ENCODE measurements at places on chromosomes 2 and 18.

- DNase-seq = no peak
Observed at GRCh38 chr2:232897598-232898408, 27.7 kb downstream of the SNORC start.

DNA sequence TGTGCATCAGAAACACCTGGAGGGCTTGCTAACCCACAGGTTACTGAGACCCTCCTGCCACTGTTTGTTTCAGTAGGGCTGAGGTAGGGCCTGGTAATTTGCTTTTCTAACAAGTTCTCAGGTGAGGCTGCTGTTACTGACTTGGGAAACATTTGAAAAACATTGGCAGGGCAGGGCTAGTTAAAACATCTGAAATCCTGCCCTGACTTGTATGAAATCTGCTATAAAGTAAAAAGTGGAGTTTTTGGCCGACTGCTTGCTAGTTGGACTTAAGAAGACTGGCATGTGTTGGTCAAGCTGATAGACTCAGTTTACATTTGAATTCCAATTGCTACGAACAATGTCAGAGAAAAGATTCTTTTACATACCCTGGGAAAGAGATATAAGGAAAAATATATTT lies 111.6 kb upstream of the DLX2 start:
- DNase-seq = no peak

DNA sequence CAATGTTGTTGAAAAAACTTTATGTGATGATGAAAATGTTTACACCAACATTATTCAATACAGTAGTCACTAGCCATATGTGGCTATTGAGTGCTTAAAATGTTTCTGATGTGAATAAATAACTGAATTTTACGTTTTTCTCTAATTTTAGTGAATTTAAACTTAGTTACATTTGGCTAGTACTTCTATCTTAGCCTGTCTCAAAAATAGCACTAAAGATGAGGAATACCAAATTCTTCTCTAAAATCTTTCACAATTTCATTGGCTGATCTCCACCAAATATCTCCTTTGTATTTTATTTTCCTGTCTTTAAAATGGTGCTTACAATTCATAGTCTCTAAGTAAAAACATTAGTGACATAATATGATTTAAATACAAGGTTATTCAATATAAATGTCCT lies 83.7 kb upstream of the RND3 start:
- no peak for DNase-seq

- no peak for DNase-seq
Observed at GRCh38 chr2:9484533-9484932, 10.2 kb downstream of the IAH1 start.

DNA sequence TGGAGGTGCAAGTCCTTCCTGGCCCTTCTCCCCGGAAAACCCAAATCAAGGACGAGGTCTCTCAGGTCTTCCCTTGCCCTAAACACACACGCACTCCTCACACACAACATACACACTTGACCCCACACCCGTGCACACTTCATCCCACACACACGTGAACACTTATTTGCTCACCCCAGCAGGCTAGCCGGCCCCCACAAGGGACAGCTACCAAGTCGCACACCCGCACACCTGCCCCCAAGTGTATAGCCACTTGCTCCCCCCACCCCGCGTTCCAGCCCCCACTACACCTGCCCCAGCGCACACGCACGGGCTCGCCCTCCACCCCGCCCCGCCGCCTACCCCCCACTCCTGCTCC lies 359 bp downstream of the TGFBRAP1 start:
- no peak for DNase-seq

DNA sequence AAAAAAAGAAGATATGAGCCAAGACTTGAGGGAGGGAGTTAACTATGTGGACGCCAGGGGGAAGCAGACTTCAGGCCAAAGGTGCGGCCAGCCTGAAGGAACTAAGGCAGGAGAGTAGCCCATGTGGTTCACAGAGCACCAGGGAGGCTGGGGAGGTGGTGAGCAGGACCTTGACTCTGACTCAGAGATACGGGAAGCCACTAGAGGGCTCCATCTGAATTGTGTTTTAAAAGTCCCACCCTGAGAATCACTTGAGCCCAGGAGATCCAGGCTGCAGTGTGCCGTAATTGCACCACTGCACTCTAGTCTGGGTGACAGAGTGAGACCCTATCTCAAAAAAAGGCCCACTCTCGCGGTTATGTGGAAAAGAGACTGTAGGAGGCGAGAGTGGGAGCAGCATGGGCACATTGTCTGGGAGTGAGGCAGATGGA lies 12.3 kb downstream of the CEP192 start:
- DNase-seq = no peak

GRCh38 chr2:229748950-229749349 lies 34.6 kb upstream of the DNER start:
- DNase-seq = no peak

GRCh38 chr2:215504547-215504946 lies 68.7 kb upstream of the FN1 start:
- DNase-seq = no peak

GRCh38 chr2:157835425-157835824 lies 40.7 kb downstream of the ACVR1 start:
- no peak for DNase-seq

DNA sequence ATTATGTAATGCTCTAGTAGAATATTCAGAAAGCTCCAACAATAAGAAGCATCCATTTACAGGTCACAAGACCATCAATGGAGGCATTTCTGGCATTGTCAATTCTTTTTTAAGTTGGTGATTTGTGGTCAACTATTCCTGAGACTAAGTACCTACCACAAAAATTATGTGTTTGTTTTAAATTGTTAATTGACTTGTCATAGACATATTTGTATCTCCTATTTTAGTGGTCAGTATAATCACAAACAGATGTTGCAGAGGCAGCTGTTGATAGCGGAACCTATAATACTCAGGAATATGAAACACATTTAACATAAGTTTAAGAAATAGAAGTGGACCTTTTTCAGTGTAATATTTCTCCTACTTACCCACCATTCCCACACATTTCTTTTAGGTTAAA lies 430.1 kb downstream of the CCDC85A start:
- no peak for DNase-seq

- DNase-seq = no peak
Observed at GRCh38 chr2:232324778-232325177, 53.8 kb upstream of the ALPP start.

DNA sequence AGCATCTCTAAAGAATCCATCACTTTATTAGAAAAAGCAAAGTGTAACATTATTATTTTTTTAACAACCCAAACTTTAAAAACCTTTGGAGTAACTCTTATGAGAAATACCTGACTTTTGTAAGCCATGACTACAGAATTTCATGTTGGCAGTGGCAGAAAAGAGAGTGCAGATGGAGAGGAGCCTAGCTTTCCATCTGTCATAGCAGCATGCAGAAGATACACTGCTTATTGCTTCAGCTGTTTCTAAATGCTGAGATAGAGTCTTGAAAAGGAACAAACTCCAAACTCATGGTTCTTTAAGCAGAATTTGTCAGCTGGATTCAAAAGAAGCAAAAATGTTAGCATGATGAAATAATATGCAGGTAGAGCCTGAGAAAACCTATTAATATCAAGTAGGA lies 1130.3 kb downstream of the DPP10 start:
- DNase-seq = no peak

DNA sequence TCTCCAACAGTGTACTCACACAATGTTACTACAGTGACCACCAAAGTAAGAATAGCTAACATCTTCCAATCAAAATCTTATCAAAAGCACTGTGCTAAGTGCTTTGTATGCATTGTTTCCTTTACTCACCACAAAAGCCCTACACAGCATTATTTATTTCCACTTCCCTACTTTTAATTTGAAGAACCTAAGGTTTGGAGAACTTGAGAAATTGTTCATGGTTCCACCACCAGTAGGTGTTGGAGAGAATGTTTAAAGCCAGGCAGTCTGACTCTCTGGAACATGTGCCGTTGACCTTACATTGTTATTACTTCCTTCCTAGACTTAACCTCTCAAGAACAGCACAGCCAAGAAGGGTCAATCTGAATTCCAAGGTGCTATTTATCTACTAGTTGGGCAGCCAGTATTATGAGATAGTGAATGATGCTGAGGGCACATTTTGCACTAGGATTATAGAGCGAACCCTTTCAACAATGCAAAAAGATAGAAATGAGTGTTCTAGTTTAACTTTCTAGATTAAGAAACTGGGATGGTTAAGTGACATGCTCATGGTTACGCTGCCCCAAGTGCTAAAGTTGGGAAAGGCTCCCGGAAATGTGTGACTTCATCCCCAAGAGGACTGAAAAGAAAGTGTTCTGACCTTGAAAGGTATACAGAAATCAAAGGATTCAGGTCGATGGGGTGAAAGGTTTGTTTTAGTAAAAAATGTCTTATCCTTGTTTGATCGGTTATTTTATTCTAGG lies 55.2 kb upstream of the FAM136A start:
- DNase-seq = no peak

GRCh38 chr18:71027531-71027930 lies 738.7 kb downstream of the SOCS6 start:
- DNase-seq = no peak

DNA sequence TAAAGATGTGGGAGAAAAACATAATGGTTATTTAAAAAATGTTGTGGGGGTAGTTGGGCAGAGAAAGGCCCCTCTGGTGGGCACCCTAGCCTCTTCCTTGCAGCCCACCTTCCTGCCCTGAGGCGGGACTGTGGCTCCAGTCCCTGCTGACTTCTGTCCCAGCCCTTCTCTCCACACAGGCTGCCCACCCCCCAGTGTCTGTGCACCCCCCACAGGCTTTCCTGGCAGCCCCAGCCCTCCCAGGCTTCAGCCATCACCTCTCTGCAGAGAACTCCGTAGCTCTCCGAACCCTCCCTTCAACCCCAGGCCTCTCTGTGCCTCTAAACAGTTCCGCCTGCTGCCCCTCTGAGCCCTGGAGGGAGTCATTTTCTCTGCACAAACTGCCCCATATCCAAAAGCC lies 75.4 kb downstream of the DYSF start:
- DNase-seq = no peak

DNA sequence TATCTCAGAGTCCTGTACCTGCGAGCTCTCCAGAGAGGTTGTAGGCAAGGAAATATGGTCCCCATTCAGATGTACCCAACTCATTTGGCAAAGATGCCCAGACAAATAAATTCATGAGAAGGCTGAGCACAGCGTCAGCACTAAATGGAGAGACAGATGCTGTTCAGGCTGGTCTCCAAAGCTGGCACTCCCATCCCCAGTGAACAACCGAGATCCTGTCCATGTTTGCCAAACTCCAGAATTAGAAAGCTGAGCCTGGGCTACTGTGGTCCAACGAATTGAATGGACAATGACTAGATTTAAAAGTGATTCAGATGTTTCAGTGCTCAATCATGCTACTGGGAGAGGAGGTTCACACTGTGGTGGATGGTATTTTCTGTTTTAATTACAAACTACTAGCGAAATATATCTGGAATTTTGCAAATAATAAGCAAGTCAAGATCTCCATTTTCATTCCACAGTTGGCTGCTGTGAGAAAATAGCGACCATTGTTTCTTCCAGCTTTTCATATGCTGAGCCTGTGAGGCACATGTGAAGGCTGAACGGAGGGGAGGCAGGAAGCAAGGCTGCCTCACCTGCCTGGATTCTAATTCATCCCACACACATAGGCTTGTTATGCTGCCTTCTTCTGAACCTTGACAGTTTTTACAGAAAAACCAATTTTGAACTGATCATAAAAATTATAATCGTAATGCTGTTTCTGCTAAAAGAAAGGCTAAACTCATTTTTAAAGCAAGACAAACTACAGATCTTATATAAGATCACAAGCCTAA lies 22.6 kb upstream of the DAPL1 start:
- DNase-seq = no peak

DNA sequence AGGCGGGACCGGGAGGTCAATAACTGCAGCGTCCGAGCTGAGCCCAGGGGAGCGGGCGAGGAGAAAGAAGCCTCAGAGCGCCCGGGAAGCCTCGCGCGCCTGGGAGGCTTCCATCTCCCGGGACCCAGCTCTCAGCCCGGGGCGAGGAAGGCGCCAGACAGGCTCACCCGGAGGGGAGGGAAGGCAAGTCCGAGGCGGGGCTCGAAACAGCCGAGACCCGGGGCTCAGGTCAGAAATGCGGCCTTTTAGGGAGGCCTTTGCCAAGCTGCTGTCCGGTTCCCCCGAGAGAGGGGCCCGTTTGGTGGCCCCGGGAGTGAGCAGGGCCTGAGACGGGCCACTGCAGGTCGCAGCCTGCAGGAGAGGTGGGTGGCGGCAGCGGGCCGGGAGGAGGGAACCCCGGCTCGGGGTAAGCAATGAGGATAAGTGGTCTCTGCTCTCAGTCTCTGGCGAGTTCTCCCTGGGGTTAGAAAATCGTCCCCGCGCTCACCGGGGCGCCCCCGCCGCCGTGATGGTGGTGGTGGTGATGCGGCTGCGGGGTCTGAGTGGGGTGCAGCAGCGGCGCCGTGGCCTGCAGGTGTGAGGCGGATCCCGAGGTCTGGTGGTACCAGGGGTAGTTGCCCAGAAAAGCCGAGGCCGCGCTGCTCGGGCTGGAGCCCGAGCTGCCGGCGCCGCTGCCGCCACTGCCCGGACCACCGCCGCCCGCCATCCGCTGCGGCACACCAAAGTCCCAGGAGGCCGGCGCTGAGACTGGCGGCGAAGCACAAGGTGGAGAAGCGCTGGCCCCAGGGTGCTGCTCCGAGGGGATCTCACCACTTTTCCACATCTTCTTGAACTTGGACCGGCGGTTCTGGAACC lies 2.4 kb downstream of the DLX2 start:
- DNase-seq = peak; percentile 21

DNA sequence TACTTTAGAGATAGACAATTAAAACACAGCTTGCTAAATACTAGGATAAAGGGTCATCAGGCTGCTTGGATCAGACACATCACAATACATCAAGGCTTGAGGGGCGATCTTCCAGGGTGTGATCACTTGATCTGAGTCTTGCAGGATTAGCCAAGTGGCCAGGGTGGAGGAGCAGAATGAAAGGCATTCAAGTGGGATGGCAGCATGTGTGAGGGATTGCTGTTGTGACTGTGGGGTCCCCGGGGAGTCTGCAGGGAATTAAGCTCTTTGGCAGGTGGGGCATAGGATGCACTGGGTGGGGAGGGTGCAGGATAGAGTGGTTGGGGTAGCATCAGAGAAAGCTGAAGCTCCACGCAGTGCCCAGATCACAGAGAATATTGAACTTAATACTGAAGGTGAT lies 58.0 kb upstream of the TMEM163 start:
- DNase-seq = no peak

DNA sequence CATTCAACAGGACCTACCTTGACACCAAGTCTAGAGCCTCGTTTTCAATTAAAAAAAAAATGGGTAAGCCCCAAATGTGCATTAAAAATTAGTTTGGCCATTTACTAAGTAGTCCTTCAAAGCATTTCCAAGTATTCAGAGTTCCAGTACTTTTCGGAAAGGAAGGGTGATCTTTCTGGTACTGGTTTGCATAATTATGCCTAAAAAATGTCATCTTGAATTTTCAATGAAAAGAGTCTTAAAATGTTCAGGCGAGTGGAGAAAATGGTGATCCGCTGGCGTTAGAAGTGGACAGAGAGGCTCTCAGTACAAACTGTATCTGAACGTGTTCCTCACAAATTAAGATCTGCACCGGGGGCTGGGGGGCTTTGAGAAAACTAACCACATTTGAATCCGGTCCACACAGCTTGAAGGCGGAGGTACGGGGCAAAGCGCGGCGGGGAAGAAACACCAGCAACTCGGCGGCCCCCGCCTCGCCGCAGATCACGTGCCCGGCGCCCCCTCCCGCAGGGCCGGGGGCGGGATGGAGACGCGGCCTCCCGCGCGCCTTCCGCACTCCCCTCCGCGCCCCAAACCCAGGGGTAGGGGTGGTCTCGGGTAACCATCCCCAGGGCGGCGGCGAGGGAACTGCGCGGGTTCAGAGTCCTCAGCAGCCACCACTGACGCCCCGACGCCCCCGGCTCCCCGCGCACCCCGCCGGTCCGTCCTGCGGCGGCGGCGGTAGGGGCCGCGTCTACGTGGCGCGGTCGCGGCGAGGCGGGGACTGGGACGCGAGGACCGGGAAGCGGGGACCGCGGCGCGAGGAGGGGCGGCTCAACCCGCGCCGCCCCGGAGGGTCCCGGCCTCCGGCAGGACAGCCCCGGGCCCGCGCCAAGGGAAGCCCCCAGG lies 564 bp downstream of the LPIN2 start:
- DNase-seq = no peak
